ENCODE measurements at places on chromosomes 11 and 22. TPM values are rescaled to one million over a fixed set of nuclear protein-coding genes. Genes with fewer than 3 reads are reported as not detected.

- no peak for DNase-seq
Observed at GRCh38 chr11:35362521-35362980, 56.8 kb downstream of the SLC1A2 start.

GRCh38 chr22:30202531-30203006 lies 44.0 kb downstream of the LIF start:
- no peak for DNase-seq

Gene ANKK1
- not detected for total RNA-seq

Gene OTOG
- total RNA-seq, result not detected

All from dermis microvascular lymphatic vessel endothelial cell (primary cell).